Aorta (tissue), 5 donors: ENCODE measurements at places on chromosomes 3 and 15. TPM values are rescaled to one million over a fixed set of nuclear protein-coding genes. Genes with fewer than 3 reads are reported as not detected.

HTD2 gene
- polyA plus RNA-seq = 10.8 TPM

ST3GAL6 gene
- polyA plus RNA-seq = 27.9 TPM

CLPX gene
- 19.8 TPM for polyA plus RNA-seq

OR5K2 gene
- not detected for polyA plus RNA-seq

DYNLT2B gene
- 10.4 TPM for polyA plus RNA-seq

RLBP1 gene
- polyA plus RNA-seq = not detected

ATRIP gene
- 7.5 TPM for polyA plus RNA-seq

GOLIM4 gene
- 20.5 TPM for polyA plus RNA-seq

A4GNT gene
- polyA plus RNA-seq = not detected

DNA sequence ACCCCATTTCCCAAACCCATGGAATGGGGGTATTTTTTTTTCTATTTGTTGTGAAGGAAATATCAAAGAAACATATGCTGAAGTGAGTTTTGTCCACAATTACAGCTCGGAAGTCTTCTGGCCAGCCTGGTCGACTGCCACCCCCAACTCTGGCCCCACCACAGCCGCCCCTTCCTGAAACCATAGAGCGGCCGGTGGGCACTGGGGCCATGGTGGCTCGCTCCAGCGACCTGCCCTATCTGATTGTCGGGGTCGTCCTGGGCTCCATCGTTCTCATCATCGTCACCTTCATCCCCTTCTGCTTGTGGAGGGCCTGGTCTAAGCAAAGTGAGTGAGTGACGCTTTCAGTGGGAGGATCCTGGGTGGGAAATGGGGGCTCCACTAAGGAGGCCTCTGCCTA, 71.9 kb downstream of the BOC start:
- DNase-seq = no peak

- no peak for DNase-seq
These were observed 271.5 kb downstream of the TUSC7 start for GRCh38 chr3:116981089-116981488.

DNA sequence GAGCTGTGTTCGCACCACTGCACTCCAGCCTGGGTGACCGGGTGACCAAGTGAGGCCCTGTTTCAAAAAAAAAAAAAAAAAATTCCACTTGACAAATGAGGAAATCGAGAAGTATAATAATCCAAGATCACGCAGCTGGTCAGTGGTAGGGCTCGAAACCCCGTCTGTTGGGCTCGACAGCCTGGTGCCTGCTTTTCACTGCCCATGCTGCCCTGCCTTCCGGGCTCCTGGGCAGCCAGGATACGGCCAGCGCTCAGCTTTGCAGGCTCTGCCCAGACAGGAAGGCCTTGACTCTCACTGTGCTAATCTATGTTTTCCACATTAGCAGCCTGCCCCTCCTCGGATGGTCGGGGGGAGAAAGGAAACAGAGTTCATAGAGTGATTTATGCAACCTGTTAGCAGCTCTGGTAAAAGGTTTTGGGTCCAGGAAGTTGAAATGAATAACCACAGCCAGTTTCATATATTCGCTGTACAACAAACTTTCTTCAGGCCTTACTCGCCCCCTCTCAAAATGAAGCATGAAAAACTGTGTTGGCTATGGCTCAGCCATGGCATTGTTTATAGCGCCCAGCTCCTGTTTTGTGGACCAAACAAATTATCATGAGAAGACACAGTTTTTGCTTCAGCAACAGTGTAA, 108.8 kb downstream of the XXYLT1 start:
- DNase-seq = no peak

GRCh38 chr15:57595011-57595866, 3.5 kb downstream of the MYZAP start:
- DNase-seq = no peak

- no peak for DNase-seq
These were observed 35.0 kb downstream of the CTSH start for GRCh38 chr15:78909791-78910228.

DNA sequence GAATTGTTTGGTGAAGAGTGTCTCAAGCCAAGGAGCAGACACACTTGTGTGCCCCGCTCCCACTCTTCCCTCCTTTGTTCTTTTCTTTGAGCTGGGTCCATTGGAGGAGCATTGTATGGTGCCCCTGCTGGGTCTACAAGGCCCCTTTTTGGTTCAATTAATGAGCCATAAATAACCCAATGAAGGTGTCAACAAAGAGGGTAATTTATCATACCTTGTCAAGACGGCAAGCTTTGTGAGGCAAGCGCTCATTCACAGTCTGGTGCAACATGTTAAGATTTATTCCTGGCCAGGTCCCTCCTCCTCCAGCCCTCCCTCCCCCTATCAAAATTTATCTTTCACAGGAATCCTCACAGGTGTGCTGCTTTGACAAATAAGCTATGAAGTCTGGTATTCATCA, 300.1 kb downstream of the RORA start:
- no peak for DNase-seq

GRCh38 chr3:43389388-43390254, 103.3 kb downstream of the SNRK start:
- DNase-seq = peak; percentile 77

GRCh38 chr15:36622197-36622795, 42.9 kb downstream of the CDIN1 start:
- no peak for DNase-seq

DNA sequence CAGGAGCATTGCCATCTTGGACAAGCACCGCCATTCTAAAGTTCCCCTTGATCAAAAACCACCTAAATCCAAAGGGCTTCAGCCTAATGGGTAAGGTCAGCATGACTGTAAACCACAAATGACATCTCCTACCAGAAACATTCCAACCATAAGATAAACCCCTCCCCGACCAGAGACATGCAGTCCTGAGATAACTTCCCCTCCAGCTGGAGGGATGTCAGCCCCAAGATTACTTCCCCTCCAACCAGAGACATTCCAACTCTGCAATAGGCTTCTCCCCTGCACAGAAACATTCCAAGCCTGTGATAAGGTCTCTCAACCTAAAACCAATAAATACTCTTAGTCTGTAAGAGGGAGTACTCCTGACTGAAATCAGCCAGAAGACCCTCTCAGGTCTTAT, 62.7 kb upstream of the DNAJC19 start:
- no peak for DNase-seq

DNA sequence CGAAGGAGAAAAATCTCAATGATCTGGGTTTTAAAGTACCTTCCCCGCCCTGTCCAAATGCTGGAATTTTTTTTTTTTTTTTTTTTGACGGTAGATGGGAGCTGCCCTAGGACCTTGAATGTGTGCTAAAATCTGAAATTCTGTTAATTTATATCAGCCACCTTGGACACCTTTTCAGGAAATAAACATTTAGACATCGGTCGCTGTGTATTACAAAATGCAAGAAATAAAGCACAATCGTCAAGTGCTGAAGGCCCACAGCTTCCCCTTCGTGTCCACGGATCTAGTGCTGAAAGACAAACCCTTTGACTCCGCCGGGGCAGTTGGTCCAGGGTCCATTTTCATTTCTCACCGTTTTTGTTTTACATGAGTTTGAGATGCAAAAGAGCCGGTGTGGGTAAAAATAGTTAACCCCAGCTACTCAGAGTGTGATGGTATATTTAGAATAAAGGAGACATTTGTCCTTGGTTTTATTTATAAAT, 90.2 kb upstream of the CHD2 start:
- no peak for DNase-seq

- no peak for DNase-seq
These were observed 84.0 kb downstream of the TFDP2 start for GRCh38 chr3:142065344-142065743.

- no peak for DNase-seq
These were observed 69.4 kb downstream of the SLCO3A1 start for GRCh38 chr15:91922646-91923547.

DNA sequence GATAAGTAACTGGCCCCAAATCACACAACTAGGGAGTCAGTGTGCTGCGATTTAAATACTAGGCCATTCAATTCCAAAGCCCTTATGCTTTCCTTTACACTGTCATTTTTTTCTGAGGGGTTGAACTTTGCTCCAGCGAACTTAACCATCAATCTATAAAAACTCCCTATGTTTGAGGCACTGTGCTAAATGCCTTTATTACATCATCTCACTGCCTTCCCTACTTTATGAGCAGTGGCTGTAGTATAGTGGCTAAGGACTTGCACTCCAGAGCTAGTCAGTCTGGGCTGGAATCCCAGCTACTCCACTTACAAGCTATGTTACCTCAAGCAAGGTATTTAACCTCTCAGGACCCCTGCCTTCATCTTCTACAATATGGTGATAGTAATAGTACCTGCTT, 26.9 kb upstream of the WDR72 start:
- DNase-seq = no peak

GRCh38 chr15:91864664-91865063, 11.2 kb downstream of the SLCO3A1 start:
- DNase-seq = no peak

GRCh38 chr15:53625260-53625659, 134.2 kb downstream of the WDR72 start:
- DNase-seq = no peak

GRCh38 chr3:196756732-196757131, 17.1 kb downstream of the PAK2 start:
- no peak for DNase-seq

GRCh38 chr3:32857921-32858320, 40.1 kb downstream of the TRIM71 start:
- no peak for DNase-seq

DNA sequence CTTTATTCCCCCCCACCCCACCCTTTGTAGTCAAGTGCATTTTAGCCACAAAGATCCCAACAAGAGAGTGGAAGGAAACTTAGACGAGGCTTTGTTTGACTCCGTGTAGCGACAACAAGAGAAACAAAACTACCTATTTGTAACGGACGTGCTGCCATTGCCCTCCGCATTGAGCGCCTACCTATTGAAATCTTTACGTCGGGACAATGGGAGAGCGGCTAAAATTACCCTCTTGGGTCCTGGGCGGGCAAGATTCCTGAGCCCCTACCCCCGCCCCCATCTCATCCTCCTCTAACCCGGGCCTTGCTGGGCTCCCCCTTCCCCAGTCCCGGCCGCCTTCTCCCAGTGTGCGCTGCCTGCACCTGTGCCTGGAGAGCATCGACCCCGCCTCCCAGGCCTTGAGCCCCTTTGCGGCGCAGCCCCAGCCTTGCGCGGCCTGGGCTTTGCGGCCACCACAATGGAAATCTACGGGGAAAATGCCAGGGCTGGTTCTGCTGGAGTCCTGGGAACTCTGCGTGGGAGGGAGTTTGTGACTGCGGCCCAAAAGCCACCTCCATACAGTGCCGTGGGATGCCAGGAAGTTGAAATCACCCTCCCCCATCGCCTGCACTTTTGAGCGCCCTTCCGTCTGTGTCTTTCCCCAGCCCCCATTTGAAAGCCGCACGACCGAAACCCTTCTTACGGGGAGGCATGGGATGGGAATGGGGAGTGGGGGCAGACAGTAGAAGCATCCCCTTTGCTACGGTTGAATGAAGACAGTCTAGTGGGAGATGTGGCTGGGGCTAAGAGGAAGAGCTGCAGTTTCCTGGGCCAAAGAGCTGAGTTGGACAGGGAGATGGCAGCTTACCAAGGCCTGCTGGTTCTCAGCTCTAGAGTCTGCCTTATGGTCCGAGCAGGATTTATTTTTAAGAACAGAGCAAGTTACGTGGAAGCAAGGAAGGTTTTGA, 1.1 kb upstream of the SOX2 start:
- no peak for DNase-seq

DNA sequence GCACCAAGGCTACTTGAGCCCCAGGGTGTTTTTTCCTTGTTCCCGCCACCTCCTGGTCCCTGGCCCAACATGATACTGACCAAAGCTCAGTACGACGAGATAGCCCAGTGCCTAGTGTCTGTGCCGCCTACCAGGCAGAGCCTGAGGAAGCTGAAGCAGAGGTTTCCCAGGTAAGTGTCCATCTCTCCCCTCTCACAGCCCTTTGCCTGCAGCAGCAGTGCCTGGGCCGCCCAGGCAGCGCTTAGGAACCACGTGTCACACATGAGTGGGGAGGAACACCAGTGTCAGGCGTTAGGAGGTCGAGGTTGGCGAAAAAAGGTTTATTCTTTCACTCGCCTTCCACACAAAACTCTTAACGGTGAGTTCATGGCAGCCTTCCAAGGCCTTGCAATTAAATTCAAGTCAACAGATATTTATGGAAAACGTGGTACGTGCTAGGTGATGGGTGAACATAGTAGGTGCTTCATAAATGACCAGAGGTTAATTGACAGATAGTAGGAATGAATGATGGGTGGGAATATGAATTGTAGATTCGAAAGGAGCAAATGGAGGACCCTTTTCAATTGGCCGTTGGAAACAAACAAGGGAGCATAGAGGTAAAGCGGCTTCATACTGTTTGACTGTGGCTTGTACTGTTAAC, 486 bp downstream of the CDIN1 start:
- no peak for DNase-seq

DNA sequence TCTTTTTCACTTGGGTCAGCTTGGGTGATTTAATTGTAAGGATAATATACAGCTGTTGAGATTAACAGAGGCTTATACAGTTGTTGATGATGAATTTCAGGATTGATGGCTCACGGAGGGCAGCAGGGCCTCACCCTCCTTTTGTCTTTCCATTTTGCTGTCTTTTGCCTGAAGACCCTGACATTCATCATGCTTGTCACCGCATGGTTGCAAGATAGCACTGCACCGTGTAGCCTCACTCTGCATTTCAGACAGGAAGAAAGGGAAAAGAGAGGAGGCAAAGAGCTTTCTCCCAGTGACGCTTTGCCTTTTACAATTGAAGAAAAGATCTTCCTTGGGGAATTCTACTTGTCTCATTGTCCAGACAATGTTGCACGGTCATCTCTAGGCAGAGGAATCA, 115.1 kb downstream of the TPRG1 start:
- DNase-seq = no peak
